NCI-H1105 treated with DMSO at 0.1 percent for 48 hours (cell line): ENCODE measurements at places on chromosomes 11 and 22.

DNA sequence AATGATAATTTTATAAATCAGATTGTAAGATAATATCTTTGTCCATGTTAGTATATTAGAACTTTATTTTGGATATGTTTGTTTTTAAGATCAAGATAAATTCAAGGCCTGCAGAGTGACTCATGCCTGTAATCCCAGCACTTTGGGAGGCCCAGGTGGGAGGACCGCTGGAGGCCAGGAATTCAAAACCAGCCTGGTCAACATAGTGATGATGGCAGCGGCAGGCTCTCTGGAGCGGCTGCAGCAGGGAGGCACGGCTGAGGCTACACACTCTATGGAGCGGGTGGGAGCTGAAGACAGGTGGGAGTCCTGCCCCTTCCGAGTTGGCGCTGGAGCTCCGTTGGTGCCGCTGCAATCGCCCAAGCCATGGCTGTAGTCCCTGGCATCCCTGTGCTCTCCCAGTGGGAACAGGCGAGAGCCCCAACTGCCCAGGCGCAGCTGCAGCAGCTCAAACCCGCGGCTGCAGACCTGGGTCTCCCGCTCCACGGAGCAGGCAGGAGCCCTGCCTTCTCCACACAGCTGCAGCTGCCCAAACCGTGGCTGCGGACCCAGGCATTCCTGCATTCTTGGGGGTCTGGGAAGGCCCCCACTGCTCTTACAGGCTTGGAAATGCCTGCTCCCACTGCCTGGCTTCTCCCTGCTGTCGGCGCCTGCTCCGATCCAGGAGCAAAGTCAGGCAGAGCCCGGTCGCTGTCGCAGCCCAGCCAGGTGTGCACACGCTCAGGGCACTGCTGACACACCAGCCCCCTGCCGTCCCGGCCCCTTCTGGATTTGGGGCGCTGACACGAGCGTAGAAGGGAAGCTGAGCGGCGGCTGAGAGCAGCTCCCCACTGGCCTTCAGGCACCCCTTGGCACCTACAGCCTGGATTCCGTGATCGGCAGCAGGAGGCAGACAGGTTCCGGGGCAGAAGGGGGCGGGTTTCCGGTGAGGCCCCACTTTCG, 16.7 kb downstream of the C11orf54 start:
- no peak for DNase-seq

GRCh38 chr11:23919455-23919854, 577.4 kb upstream of the LUZP2 start:
- DNase-seq = no peak

DNA sequence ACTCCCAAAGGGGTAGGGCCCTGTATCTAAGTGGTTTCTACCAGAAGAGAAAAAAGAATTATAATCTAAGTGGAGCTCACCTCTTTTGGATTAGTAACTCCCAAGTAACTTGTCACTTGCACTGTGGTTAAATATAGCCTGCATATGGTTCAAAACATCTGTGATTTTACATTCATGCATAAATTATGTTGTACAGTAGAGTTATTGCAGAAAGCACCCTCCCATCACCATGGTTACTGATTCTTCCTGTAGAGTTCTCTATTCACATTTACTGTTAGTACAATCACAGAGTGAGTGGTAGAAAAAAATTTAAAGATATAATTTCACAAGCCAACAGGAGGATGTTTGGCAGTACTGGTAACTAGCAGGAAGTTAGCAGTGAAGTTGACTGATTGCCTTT, 80.4 kb downstream of the LRRC4C start:
- no peak for DNase-seq

GRCh38 chr11:59767225-59767611, 12.0 kb downstream of the STX3 start:
- no peak for DNase-seq

GRCh38 chr11:37533830-37534229, 935.8 kb upstream of the RAG2 start:
- peak; percentile 1 for DNase-seq

- peak; percentile 98 for DNase-seq
Measured at GRCh38 chr11:120894202-120894985, 129.5 kb upstream of the TBCEL start.

DNA sequence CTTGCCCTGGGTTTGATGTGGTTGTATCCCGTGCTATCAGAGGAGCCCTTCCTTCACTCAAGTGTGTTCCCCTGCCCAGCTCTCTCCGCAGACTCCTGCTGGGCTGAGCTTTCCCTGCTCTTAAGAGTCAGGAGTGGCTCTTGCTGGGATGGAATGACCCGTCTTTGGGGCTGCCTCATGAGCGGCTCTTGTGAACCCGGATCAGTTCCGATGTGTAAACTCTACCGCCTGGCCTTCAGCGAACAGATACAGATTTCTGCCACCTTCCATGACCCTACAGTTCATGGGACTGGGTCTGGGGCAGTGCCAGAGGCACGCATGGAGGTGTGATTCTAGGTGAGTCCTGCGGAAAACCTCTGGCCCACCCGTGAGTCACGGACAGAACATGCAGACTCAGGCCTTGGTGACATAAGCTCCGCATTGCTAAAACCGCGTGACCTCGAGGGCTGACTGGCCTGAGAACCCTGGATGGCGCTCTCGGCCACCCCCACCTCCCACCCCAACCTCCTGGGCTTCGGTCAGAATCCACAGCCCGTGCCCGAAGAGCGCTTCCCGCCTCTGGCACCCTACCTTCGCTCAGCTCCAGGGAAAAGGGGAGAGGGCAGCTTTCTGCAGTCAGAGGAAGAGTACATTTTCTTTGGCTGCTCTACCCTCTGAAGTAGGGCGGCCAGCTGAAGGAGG, 1.3 kb upstream of the ZBTB16 start:
- no peak for DNase-seq

- DNase-seq = no peak
Measured at GRCh38 chr11:77081381-77081851, 14.6 kb downstream of the CAPN5 start.

DNA sequence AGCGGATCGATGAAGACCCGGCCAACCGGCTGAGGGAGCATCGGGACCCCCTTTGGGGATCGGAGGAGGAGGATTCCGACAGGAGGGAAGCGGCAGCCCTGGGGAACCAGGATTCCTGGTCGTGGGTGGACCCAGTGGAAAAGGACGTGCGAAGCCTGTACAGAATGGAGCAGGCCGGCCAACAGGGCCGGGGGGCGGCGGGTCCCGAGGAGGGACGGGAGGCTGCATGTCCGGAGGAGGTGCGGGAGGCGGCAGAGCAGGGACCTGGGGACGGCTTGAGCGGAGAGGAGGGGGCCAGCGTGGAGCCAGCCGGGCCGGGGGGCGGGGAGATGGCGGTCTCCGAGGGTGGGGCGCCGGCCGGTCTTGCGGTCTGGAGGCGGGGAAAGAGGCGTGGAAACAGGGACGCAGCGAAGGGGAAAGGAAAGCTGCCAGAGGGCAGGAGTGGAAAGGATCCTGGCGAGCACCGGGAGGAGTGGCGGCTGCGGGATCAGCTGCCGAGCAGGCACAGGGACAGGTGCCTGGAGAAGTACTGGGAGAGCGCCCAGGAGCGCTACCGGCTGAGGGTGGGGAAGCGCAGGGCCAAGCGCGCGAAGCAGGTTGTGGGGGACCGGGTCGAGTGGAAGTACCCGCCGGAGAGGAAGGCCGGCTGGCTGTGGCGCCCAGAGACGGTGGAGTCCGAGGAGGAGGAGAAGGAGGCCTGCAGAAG, at the start of gene ANO5:
Gene ANO5, plus strand, starts transcription at position 444 of the 706 bp plus-strand sequence. CDS start 408 bp downstream, outside the sequence.
- DNase-seq = peak; percentile 72

GRCh38 chr11:76313913-76314740, 66.8 kb downstream of the THAP12 start:
- DNase-seq = no peak

- DNase-seq = no peak
Measured at GRCh38 chr11:72294616-72295395, 50.8 kb upstream of the PHOX2A start.

DNA sequence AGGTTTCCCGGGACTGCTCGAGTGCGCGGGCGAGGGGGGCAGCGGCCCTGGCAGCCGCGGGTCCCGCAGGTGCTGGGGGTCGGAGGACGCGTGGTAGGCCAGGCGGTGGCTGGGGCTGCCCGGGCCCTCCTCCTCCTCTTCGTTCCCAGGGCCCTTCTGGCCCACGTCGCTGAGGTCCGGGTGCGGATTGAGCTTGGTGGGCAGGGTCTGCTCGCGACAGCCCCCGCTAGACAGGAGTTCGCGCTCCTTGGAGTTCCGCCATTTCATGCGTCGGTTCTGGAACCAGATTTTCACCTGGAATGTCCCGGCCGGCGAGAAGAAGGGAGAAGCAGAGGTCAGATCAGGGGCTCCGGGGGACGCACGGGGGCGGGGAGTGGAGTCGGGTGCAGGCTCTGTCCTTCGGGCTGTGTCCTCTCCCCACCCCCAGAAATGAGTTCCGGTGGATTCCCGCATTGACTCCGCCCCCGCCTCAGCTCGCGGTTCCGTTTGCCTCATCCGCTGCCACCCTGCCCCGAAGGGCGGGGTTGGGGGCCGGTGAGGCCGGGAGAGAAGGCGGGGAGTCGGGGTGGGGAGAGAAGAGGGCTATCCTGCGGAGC, 3.9 kb downstream of the DBX1 start:
- peak; percentile 77 for DNase-seq

DNA sequence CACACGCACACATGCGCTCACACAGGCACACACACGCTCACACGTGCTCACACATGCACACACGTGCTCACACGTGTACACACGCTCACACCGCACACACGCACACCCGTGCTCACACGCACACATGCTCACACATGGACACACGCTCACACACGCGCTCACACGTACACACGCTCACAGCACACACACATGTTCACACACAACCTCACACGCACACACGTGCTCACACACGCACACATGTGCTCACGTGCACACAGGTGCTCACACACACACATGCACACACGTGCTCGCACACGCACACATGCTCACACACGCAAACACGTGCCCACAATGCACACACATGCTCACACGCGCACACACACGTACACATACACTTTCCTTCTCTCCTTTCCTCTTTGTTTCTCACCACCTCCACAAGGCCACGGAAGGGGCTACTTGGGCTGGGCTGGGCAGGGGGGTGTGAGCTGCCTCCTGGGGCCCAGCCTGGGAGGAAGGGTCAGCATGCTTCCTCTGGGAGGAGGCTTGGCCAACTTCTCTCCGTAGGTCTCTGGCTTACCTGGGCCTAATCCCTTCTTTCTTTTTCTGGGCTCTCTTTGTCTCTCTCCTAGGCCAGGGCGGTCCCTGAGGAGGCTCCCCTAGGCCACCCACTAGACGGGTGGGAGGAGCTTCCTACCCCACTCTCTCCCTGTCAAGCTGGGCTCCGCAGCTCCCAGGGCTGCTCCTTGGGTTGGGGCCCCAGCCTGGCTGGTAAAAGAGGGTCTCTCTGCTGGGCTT, 34.5 kb upstream of the PARVG start:
- no peak for DNase-seq

- no peak for DNase-seq
Measured at GRCh38 chr11:35548925-35549561, 23.6 kb upstream of the PAMR1 start.

DNA sequence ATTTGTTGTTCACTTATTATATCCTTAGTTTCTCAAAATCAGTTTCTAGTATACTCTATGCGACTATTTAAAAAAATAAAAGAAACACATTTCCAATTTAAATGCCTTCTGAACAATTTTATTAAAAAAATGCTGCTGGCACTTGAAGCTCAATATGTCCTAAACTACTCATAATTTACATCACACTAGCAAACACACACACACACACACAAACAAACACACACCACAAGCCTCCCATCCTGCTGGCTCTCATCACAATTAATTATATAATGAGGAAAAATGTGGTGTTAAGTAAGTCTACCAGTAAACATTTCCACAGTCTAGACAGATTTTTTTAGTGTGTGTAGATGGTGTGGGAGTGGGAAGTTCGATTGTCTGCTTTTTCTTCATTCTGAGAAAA, 350.3 kb downstream of the AASDHPPT start:
- no peak for DNase-seq

DNA sequence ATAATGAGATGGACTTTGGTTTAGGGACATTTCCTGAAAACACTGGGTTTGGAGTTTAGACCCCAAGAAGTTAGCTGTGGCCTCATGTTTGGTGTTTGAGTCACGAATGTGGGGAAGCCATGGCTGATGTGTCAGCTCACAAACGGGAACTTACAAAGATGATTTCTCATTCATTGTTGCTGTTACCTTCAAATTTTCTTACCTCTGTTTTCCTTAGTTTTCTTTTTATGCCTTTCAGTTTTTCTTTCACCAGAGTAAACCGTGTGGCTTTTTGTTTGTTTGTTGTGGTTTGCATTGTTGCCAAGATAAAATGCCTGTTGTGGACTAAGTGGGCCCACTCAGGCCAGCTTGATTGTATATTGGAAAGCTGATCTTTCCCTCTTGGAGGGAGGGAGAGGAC, 89.1 kb downstream of the SWAP70 start:
- no peak for DNase-seq

- DNase-seq = no peak
Measured at GRCh38 chr11:113519989-113520613, 44.9 kb upstream of the DRD2 start.

DNA sequence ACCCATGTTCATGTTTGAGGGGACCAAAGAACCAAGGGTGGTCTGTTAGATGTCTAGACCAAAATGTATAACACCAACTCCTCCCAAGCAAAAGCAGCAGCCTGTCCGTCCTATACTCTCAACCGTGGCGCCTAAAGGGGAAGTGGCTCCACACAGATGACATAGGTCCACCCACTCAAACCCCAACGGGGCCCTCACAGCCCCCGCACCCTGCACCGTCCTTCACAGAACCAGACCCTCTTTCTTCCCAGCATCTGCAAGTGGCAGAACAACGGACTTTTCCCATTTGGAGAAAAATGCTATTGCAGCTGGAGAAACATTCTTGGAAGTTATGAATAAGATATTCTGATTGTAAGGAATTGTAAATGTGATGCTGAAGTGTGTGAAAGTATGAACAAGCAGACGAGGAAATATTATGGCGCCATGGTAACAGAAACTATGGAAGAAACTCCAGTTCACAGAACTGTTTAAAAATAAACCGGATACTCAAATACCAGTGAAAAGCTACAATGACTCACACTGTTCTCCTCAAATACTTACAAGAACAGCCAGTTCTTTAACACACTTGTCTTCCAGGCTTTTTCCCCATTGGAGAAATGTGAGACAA, 76.5 kb upstream of the ARFGAP3 start:
- no peak for DNase-seq

DNA sequence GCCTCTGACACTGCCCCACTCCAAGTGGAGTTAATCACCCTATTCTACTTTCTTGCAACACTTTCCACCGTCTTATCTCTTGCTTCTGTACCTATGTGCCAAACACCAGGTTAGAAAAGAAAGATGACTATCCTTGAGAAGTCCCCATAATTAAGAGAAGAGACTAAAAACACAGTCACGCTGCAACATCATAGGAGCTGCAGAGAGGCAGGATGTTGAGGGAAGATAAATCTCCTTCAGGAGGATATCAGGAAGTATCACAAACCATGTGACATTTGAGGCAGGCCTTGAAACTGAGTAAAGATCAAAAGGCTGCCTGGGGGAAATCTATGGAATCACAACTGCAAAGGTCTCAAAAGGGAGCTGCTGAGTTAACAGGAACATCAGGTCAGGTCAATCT, 24.8 kb downstream of the GAB2 start:
- DNase-seq = no peak

- DNase-seq = no peak
Measured at GRCh38 chr11:126722006-126722736, 278.4 kb downstream of the KIRREL3 start.

GRCh38 chr11:33642461-33643166, 58.0 kb downstream of the C11orf91 start:
- no peak for DNase-seq

- no peak for DNase-seq
Measured at GRCh38 chr11:75264356-75264755, 23.8 kb downstream of the TPBGL start.
